Omental fat pad (tissue), 4 donors: ENCODE measurements at places on chromosomes 7 and 10.

DNA sequence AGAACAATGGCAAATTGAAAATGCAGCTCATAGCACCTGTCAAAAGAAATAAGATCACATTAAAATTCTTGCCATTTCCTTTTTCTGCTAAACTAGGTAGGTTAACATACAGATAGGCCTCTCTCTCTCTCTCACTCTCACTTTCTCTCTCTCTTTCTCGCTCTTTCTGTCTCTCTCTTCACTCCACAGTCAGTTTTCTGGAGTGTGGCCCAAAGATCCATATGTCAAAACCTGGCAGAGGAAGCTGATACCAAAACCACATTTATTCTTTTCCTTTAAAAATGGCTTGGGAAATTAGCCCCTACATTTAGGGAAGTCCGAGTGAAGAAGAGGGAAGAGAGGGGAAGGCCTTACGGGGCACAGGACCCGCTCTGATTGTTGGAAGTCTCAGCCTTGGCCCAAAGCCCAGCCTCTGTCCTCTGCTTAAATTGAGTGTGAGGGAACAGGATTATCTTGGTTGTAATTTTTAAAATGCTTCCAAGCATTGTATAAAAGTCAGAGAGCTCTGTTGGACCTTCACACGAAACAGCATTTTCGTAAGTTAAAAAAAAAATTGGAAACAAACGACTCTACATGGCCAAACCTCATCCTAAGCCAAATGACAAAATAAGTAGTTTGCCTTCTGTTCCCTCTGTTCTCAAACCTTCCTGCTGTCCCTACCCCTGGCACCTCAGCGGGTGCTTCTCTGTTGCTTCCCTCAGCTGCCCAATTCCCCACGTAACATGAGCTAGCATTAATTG lies 83.2 kb downstream of the FRMD4A start:
- no peak for DNase-seq

GRCh38 chr7:50957431-50957830 lies 174.7 kb upstream of the GRB10 start:
- DNase-seq: no peak

DNA sequence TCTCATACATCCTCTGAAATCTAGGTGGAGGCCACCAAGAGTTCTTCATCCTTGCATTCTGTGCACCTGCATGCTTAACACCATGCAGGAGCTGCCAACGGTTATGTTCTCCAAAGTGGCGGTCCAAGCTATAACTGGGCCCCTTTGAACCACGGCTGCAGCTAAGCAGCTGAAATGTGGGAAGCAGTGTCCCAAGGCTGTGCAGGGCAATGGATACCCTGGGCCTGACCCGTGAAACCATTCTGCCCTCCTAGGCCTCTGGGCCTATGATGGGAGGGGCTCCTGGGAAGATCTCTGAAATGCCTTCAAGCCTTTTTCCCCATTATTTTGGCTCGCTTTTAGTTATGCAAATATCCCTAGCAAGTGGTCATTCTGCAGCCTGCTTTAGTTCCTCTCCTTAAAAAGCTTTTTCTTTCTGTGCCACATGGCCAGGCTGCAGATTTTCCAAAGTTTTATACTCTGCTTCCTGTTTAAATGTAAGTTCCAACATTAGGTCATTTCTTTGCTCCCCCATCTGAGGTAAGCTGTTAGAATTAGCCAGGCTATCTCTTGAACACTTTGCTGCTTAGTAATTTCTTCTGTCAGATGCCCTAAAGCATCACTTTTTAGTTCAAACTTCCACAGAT lies 7.7 kb upstream of the GTPBP4 start:
- DNase-seq: no peak

DNA sequence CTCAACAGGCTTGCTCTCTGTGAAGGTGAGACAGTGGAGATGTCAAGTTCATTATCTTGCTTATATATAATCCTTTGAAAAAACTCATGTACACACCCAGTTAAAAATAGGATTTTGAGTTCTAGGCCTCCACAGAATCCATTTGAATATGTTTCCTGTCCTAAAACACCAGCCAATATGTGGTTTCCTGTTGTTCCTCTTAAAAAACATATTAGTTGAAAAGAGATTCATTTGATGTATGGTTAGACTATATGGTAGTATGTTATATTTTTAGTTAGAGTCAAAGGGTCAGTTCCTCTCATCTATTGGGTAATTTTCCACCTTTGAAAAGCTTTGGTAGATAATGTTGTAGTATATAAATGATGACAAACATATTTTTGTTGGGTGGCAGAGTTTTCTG lies 16.0 kb downstream of the PPP1R9A start:
- DNase-seq: no peak

DNA sequence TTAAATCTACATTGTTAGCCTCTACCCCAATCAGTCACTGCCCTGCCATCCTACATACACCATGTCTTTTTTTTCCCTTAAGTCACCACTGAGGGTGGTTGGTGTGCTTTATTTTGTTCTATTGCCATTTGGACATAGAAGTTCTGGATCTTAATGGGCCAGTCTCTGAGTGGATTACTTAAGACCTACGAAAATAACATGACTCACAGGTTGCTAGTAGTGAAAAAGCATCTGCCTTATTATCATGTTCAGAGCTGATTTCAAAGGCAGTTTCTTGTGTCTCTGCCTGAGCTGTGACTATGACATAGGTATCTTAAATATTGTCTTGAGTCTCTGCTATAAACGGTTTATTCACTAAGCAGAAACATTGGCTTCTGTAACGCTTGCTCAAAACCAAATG lies 410.8 kb downstream of the MDFIC start:
- no peak for DNase-seq

GRCh38 chr10:5400468-5401240 lies 4.0 kb downstream of the TUBAL3 start:
- no peak for DNase-seq

- peak; percentile 27 for DNase-seq
Measured at GRCh38 chr10:6737080-6737641, 157.1 kb upstream of the PRKCQ start.

GRCh38 chr7:116528008-116528789 lies 3.4 kb downstream of the CAV1 start:
- DNase-seq: peak; percentile 41

DNA sequence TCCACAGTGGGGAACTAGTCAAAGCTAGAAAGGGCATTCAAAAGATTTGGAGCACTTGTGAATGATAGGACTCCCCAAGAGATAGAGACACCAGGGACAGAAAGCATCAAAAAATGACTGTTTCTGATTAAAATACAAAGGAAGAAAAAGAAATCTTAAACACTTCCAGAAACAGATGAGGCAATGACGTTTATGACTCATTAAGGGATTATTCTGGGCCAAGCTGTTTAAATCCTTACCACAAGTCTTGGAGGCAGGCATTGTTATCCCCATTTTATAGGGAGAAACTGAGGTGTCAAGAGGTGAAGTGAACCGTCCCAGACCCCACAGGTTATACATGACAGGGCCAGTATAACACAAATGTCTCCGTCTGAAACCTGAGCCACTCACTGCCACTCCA lies 68.3 kb upstream of the AMPH start:
- DNase-seq: no peak

GRCh38 chr7:82172017-82172416 lies 271.6 kb downstream of the CACNA2D1 start:
- DNase-seq: no peak

DNA sequence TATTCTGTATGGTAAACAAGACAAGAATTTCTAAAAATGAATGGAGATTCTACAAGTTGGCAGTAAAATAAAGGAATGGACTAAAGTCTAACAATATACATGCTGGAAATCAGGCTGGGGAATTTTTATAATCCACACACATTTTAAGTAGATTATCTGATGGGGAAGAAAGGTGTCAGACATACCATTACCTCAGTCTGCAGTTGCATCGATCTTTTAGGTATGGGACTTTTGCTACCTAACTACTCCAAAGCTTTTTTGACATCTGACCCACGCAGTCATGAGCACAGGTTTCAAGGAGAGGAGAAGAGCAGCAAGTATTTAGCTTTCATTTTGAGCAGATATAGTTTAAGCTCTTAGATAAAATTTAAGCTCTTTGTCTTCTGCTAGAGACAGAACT lies 113.0 kb downstream of the ZNF438 start:
- no peak for DNase-seq

DNA sequence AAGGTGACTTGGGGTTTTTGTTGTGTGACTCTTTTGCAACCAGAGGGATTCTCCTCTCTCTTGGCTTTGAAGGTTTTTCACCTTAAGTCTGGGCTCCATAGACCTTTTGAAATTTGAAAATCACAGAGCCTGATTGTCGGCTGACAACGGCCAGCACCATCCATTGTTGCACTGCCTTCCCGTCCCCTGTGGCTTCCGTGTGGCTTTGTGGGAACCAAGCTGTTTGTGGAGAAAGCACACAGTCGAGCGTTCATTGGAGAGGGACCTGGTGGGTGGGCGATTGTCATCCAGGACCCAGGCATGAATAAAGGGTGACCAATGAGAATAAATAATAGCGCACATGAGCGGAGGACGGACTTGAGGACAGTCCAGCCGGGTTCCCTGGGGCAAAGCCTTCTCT lies 7.4 kb upstream of the RAMP3 start:
- no peak for DNase-seq

DNA sequence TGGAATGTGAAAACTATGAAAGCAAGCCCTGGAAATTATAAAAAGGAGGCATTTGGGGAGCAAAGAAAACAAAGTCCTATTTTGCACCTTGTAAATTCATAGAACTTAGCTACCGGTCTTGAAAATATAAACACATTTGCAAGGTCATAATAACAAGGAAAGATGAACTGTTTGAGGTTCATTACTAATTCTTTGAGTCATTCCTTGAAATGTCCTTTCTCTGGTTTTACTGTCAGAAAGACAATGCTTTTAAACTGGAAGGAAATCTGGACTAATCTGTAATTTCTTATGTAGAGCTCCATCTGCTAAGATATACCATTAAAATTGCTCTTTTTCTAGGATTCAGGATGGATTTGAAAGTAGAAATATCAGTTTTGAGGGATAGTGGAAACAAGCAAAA lies 1.4 kb downstream of the ERLIN1 start:
- no peak for DNase-seq

- no peak for DNase-seq
Measured at GRCh38 chr7:120023494-120024167, 249.3 kb upstream of the KCND2 start.

- DNase-seq: no peak
Measured at GRCh38 chr7:80154656-80155333, 20.2 kb downstream of the GNAI1 start.

- DNase-seq: no peak
Measured at GRCh38 chr7:140683657-140684056, 10.9 kb downstream of the ADCK2 start.

- no peak for DNase-seq
Measured at GRCh38 chr10:49752584-49752983, 9.5 kb downstream of the OGDHL start.

GRCh38 chr7:137932881-137933269 lies 69.0 kb downstream of the CREB3L2 start:
- DNase-seq: no peak

DNA sequence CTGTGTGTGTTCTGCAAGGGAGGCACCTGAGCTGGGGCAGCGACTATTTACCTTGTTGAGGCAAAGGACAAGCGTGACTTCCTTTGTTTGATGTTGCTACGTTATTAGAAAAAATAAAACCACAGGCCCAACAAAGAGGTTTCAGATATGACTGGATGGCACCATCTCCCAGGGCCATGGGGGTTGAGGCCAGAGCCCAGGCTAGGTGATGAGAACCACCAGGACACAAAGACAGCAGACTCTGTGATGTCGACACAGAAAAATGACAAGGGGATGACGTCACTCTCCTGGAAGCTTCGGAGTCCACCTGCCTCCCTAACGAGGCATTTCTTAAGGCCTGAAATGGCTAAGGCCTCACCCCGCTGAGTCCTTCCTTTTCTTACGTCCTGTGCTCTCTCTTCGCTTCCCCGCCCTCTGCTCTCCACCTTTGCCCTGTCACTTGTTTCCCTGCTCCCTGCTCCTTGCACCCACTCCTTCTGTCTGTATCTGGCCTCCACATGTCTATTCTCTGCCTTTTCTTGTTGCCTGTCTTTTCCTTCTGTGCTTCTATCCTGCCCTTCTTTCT lies 83.0 kb upstream of the ADRB1 start:
- DNase-seq: no peak

DNA sequence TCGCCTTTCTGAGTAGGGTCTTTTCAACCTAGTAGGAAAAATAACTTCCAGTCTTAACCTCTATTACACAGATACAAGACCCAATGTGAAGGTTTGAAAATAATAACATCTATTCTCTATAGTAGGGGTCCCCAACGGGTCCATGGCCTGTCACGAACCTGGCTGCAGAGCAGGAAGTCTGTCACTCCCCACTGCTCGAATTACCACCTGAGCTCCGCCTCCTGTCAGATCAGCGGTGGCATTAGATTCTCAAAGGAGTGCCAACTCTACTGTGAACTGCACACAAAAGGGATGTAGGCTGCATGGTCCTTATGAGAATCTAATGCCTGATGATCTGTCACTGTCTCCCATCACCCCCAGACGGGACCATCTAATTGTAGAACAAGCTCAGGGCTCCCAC lies 7.4 kb downstream of the YWHAG start:
- DNase-seq: no peak

DNA sequence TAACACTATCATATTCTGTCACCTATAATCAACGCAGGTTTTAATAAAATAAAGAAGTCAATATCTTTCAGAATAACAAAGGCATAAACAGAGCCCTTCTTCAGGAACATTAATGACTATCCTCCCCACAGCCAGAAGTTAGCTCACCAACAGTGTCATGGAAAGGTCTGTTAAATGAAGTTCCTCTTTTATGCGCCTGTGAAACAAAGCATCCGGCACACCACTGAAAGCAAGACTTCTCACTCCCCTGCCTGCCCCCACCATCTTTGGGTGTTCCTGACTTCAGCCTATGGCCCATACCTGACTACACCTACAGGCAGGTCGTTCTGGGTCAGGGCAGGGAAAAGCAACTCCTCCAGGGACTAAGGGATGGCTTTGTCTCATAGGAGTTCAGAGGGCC lies 205.4 kb downstream of the FANK1 start:
- DNase-seq: no peak

DNA sequence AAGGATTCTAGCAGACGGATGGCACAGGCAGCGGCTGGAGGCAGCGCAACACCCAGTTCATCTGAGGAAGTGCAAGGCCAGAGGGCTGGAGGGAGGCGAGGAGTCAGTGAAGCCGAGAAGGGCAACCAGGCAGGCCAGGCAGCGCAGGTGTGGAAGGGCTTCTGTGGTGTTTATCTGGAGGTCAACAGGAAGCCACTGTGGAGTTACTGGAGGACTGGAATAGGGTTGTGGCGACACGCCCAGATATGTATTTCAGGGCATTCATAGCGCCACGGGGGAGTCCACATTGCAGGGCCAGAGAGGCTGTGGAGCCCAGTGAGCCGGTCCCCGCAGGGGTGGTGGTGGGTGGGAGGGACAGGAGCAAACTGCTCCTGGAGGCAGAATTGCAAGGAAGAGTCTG lies 150.6 kb downstream of the CDH23 start:
- no peak for DNase-seq

GRCh38 chr7:52715701-52716100 lies 319.7 kb upstream of the POM121L12 start:
- no peak for DNase-seq

DNA sequence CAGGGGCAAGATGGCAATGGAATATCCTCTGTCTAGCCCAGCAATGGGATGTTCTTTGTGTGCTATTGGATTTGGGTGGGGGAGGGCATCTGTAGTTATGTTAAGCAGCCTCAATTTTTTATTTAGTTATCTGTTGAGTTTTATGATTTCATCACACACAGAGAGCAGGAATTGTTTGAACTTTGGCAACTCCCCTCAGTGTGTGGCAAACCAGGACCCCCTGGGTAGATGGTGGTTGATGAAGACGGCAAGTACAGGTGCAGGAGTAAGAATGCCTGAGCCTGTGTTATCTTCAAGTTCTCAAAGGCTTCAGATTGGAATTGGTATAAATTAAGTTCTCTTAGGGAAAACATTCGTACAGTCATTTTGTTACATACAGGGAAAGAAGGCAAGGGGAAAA lies 142.4 kb upstream of the SAMD8 start:
- no peak for DNase-seq
